ENCODE measurements at places on chromosomes 3 and 15.

DNA sequence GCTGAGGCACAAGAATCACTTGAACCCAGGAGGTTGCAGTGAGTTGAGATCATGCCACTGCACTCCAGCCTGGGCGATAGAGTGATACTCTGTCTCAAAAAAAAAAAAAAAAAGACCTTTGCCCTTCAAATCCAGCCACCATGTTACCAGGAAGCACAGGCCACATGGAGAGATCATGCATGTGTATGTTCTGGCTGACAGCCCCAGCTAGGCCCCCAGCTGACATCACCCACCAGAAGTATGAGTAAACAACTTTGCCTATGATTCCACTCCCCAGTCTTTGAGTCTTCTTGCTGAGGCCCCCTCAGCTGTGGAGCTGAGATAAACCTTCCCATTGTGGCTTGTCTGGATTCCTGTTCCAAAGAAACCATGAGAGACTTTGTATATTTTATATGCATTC, 3.3 kb upstream of the ARIH2 start:
- DNase-seq, result no peak

- no peak for DNase-seq
Observed at GRCh38 chr3:158314426-158315357, 204.8 kb downstream of the RSRC1 start.

DNA sequence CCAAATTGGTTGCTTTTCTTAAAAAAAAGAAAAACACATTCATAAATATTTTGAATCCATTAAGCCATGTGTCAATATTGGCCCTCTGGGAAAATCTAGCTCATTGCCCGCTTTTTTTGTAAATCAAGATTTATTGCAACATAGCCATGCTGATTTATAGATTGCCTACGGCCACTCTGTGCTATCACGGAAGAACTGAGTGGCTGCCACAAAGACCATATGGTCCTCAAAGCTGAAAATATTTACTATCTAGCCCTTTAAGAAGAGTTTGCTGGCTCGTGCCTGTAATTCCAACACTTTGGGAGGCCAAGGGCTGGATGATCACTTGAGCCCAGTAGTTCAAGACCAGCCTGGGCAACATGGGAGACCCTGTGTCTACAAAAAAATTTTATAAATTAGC, 45.9 kb downstream of the IL5RA start:
- DNase-seq, result no peak

- DNase-seq, result no peak
Observed at GRCh38 chr15:63870487-63871209, 36.9 kb upstream of the HERC1 start.

DNA sequence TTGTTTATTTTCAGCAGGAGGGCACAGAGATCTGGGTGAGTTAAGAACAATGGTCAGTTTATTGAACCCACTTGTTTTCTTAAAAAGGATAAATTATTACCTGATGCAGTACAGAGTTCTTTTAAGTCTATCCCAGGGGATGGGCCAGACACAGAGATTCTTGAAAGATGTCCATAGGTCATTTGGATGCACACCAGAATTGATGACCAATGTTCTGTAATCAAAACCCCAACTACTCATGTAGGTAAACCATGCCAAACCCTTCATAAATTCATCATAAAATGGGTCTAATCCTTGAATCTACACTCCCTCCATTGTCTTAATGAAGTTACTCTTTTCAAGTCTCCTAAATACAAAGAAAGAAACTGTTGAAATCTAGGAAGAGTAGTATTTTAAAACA, 273.0 kb upstream of the COL8A1 start:
- no peak for DNase-seq

DNA sequence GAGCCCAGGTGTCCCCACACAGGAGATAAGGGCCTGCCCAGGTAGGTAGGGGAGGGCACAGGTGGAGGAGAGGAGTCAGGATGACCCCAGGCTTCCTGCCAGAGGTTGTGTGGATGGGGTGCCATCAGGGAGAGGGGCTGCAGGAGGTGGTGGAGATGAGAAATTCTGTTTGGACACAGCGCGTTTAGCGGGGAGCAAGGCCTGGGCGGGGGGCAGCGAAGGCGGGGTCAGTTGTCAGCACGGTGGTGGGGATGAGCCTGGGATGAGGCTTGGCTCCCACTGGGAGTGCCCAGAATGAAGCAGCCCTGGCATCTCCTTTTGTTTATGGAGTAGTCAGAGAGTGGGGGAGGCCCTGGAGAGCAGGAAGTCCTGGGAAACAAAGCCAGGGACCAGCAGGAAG, 14.6 kb downstream of the RNF123 start:
- no peak for DNase-seq

DNA sequence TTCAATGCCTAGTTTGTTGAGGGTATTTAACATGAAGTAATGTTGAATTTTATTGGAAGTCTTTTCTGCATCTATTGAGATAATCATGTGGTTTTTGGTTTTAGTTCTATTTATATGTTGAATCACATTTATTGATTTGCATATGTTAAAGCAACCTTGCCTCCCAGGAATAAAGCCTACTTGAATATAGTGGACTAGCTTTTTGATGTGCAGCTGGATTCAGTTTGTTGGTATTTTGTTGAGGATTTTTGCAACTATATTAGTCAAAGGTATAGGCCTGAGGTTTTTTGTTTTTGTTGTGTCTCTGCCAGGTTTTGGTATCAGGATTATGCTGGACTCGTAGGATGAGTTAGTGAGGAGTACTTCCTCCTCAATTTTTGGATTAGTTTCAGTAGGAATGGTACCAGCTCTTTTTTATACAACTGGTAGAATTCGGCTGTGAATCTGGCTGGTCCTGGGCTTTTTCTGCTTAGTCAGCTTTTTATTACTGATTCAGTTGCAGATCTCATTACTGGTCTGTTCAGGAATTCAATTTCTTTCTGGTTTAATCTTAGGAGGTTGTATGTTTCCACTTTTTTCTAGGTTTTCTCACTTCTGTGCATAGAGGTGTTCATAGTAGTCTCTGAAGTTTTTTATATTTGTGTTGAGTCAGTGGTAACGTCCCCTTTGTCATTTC, 209.8 kb upstream of the RBMS3 start:
- no peak for DNase-seq

DNA sequence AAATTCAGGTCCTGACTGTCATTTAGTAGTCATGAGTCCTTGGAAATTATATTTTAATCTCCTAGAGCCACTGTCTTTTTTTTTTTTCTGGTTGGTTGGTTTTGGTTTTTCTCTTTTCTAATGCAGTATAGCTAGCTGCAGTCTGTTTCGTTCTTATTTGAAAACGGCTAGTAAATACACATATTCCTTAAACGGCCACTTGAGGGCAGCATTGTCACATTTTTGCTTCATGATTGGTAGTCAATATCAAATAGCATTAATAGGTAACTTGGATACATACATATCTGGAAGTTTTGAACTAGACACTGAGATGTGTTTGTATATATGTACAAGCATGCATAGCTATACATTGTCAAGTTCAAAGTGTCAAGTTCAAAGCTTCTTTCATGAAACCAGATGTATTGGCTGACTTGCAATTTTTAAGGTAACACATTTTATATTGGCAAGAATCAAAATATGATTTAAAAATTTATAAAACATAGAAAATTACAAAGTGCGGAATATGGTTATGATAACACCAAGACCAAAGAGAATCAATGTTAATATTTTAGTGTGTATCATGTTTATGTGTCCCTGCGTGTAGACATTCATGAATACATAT, 22.5 kb downstream of the GABRA5 start:
- peak; percentile 10 for DNase-seq

DNA sequence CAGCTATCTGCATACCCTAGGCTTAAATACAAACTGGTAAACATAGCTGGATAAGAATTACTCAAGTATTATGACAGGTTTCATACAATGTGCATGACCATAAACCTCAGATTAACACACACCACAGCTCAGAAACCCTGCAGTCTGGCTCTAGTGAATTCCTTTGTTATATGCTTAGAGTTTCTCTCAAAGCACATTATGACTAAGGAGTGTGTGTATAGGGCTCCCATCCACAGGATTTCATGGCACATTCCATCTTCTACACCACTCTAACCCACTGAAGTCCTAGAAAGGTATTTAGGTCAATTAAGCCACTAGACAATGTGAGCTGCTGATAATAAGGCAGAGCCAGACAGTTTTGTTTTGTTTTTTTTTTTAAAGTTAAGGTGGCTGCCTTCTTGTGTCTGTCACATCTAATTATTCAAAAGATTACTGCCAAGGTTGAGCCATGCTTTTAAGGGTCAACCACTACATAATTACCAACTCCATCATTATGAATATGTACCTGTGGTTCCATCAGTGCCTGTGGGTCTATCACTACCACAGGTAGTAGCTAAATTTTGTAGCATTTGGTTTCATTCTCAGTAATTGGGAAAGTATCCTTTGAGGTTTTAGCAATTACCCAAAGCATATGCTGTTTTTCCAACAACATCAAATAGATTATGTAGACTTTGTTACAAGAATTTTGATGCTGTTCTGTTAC, 107.0 kb downstream of the ALCAM start:
- no peak for DNase-seq

GRCh38 chr15:68418611-68419161, 13.3 kb downstream of the ITGA11 start:
- no peak for DNase-seq

GRCh38 chr3:115187149-115187757, 40.2 kb upstream of the ZBTB20 start:
- no peak for DNase-seq

GRCh38 chr15:68488966-68489365, 57.0 kb upstream of the ITGA11 start:
- DNase-seq, result no peak

DNA sequence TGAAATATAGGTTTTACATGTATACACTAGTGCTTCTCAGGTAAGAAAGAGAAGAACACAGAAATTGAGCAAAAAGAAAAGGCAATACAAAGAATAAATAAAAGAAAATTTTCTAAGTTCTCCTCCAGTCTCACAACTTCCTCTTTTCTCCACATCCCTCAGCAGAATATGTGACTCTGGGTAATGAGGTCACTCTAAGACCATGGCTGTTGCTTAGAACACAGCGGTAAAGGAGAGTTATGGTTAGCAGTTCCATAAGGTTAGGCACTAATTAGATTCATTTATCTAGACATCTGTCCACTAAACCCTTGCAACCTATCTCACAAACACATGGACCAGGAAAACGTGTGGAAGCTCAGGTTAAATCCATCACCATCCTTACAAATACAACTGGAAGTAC, 47.9 kb downstream of the IGSF11 start:
- no peak for DNase-seq

- DNase-seq, result no peak
Observed at GRCh38 chr3:185693985-185694653, 108.0 kb downstream of the SENP2 start.

GRCh38 chr3:13424141-13424844, 4.2 kb upstream of the NUP210 start:
- DNase-seq, result no peak

DNA sequence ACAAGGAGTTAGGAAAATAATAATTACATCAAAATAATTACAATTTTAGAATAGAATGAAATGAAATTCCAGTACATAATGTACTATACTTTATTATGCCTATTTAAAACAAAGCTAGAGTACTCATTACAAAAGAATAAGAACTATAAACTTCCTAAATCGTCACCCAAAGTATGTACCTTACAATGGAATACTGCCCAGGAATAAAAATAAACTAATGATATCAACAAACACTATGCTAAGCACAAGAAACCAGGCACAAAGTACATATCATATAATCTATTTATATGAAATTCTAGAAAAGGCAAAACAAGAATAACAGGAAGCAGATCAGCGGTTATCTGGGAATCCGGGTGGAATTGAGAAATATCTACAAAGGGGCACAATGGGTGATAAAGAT, 84.7 kb downstream of the MYO9A start:
- DNase-seq, result no peak

GRCh38 chr15:45454814-45455213, 67.7 kb downstream of the SLC30A4 start:
- DNase-seq, result peak; percentile 46

- no peak for DNase-seq
Observed at GRCh38 chr3:179603831-179604230, 607 bp downstream of the MRPL47 start.

DNA sequence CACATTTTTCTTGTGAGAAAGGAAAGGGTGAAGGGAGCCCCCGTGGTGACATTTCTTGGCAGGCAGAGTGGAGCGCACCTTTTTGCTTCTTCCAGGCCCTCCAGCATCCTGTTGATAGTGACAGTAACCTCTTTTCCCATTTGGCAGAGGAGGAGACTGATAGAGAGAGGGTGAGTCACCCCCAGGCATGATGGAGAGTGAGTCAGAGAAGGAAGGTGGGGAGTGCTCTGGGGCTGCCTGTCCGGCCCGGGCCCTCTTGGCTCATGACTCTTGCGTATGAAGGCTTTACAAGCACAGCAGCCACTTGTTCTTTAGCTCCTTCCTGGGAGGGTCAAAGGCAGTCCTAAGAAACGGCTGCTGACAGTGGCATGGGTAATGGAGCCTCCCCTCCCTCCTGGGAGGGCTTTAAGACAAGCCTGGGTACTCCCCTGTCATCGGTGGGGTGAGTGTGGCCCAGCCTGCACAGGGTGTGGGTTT, 16.0 kb downstream of the ANKRD63 start:
- no peak for DNase-seq

DNA sequence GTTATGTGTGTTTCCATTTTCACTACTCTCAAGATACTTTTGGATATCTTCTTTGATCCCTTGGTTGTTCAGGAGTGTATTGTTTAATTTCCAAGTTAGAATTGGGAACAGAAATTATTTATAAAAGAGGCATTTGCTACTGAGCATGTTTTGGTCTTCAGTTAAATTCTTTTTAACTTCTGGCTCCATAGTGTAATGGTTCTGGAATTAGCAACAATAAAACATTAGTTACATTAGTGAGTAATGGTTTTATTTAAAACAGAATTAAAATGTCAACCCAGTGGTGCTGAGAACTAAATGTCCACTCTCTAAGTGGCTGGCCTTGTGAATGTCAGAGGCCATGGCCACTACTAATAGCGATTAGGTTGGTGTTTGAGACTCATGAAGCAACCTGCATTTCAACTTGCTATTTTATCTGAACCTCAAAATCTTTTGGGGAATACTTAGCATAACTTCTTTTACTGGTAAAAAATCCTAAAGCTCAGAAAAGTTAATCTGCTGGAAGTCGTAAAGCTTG, 19.5 kb upstream of the MASP1 start:
- no peak for DNase-seq

- DNase-seq, result no peak
Observed at GRCh38 chr3:152379415-152380042, 110.8 kb downstream of the MBNL1 start.

DNA sequence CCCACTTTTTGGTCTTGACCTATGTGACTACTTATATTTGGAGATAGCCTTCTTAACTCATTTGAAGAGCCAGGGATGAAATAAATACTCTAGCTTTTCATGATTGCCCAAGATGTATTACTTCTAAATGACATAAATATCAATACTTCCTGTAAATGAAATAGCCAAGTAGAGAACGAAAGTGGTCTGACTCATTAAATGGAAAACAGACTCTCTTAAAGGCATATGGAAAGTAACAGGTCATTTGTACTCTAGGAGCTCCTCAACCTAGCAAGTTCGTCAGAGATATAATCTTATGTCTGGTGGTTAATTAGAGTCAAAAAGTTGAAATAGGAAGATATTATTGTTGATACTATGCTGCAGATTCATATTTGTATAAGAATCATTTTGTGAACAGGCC, 1105.4 kb downstream of the TUSC7 start:
- DNase-seq, result no peak

Measured in stimulated activated CD8-positive, alpha-beta memory T cell treated with anti-CD3 and anti-CD28 coated beads, Interleukin-4, amount 100 ng/mL, for 1 hour (primary cell).